Prostate gland (tissue), 2 donors: ENCODE measurements at places on chromosomes 6 and 20. TPM values are rescaled to one million over a fixed set of nuclear protein-coding genes. Genes with fewer than 3 reads are reported as not detected.

DNA sequence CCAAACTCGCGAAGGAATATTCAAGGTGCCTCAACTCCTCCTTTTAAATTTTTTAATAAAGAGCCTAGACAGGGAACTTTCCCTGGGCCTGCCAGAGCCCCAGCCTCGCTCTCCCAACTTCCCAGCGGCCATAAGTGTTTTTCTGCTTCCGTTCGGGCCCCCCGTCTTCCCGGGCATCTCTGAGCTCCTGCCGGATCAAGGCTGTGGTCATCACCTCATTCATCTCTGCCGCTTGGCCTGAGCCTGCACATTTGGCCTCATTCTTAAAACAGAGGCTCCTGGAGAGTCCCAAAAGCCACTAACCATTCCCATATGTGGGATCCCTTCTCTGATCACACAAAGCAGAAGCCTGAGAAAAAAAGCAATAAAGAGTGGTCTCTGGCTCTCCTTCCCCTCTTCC, 969.1 kb upstream of the DEFB115 start:
- no peak for DNase-seq

Gene SLC17A3
- not detected for total RNA-seq

DNA sequence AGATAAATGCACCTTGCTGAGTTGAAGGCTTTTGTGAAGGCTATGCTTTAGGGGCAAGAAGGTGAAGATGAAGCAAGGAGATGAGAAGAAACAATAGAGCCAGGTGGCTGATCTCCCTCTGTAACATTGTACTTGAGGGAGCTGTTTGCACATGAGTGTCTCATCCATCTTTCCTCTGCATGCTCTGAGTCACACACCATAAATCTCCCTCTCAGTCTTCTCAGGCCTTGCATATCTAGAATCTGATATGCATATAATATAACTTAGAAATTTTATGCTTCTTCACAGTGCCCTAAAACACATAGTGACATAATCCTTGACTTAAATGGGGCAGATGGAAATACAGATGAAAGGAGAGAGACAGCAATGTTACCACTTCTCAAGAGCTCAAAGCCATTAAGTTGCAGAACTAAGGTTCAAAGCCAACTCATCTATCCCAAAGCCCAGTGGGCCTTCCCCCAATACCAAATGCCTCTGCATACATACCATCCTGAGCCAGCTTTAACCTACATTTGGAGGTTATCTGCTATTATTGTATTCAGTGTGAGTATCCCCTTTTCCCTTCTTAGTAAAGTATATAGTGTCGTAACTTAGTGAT, 62.4 kb upstream of the STXBP5 start:
- DNase-seq = no peak

DNA sequence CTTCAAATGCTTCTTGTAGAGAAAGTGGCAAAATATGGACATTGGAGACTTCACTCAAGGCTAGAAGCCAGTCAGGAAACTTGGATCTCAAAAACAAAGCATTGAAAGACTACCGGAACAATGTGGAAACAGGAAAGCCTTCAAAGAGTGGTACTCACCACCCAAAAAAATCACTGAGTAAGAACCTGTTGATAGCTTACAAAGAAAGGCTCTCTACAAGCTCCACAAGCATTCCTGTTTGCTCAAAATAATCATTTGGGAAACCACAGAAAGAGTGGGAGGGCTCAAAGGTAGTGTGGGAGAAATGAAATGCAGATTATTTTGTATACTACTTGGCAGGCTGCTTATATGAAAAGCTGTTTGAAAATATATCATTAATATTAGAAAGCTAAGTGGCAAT, 9.5 kb upstream of the DST start:
- DNase-seq = no peak

Gene CYP39A1
- 31.2 TPM for total RNA-seq

Gene PERP
- 64.4 TPM for total RNA-seq

Gene ILRUN
- total RNA-seq = 93.6 TPM

Gene TINAG
- total RNA-seq = not detected

Gene DEFB121
- total RNA-seq = not detected

DNA sequence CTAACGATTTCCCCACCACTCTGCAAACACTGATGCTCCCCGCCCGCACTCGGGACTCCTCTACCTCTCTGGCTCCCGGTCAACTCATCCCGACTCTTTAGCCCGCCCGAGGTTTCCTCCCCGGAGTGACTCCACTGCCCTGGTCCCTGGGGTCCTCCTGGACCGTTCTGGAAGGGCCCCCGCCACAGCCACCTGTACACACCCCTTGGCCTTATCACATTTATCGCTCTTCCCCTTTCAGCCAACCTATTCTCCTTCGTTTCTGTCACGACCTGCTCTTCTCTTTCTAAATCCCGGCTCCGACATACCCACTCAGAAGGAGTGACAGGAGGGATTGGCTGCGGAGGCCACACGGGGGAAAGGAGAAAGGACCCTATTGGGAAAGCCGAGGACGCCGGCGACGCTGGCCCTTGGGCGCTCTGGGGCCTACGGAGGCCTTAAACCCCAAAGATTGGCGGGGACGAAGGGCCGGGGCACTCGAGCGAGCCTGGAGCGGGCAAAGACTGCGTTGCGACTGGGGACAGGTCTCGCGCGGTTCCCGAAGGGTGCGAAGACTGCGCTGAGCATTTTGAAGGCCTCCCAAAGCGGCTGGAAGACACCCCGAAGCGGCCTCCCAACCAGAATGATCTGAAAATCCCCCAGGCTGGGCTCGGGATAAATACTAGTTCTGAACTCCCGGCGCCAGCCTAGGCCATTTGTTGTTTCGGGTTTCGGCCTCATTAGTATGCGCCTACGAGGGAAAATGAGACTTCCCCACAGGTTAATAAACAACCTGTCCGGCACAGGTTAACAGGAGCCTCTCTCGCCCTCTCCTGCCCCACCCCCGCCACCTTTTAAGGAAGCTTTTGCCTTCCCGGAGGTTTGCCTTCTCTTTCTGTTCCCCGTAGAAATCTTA, 9.2 kb downstream of the SIM1 start:
- no peak for DNase-seq

GRCh38 chr20:38838326-38838725, 32.8 kb downstream of the PPP1R16B start:
- no peak for DNase-seq

Gene HMGN4
- 53.5 TPM for total RNA-seq

Gene RSPH9
- 0.23 TPM for total RNA-seq

GRCh38 chr6:108497883-108498282, 62.8 kb upstream of the FOXO3 start:
- DNase-seq = no peak

GRCh38 chr6:168182366-168182765, 103.4 kb upstream of the FRMD1 start:
- no peak for DNase-seq

Gene C4A
- total RNA-seq = 32.8 TPM

Gene ISM1
- total RNA-seq = 2.2 TPM

GRCh38 chr6:34350137-34350933, 42.1 kb downstream of the NUDT3 start:
- no peak for DNase-seq

Gene FERMT1
- 9.0 TPM for total RNA-seq

Gene CALHM4
- total RNA-seq = 0.57 TPM

DNA sequence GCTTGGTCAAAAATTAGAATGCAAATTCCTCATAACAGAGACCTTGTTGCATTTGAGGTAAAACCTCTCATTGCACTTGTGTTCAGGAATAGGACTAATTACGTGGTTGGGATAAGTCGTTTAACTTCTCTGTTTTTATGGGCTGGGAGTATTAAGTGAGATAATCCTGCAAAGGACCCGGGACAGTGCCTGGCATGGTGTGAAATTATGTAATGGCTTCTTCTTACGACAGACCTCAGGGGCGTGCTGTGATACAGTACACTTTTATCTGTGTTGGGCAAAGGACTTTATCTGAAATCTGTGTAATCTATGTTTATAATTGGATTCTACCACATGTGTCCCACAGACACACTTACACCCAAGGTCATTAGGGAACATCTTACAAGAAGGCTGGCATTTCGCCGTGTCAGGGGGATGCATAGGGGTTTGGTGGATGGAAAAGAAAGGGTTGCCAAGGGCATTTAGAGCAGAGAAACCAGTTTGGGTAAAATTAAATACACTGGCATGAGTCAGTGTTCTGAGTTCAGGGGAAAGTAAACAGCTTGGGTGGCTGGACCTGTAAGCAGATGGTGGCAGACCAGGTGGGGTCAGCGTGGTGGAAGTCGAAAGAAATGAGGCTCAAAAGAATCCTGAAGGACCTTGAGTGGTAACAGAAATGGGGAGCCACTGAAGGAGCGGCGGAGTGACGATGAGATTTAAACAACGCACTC, 17.2 kb upstream of the RTF2 start:
- DNase-seq = no peak

- DNase-seq = no peak
Observed at GRCh38 chr20:32841174-32841573, 17.5 kb upstream of the EFCAB8 start.

GRCh38 chr6:167881327-167881726, 54.6 kb downstream of the AFDN start:
- DNase-seq = no peak

GRCh38 chr6:14434916-14435690, 317.5 kb downstream of the CD83 start:
- no peak for DNase-seq

- DNase-seq = no peak
Observed at GRCh38 chr20:17904027-17904426, 64.6 kb downstream of the SNX5 start.

- DNase-seq = no peak
Observed at GRCh38 chr6:119463081-119463626, 113.6 kb upstream of the MAN1A1 start.

Gene BANF2
- 1.9 TPM for total RNA-seq

Gene SNX14
- 40.7 TPM for total RNA-seq

Gene SLC16A10
- total RNA-seq = 11.5 TPM

Gene PPP1R16B
- 1.3 TPM for total RNA-seq

DNA sequence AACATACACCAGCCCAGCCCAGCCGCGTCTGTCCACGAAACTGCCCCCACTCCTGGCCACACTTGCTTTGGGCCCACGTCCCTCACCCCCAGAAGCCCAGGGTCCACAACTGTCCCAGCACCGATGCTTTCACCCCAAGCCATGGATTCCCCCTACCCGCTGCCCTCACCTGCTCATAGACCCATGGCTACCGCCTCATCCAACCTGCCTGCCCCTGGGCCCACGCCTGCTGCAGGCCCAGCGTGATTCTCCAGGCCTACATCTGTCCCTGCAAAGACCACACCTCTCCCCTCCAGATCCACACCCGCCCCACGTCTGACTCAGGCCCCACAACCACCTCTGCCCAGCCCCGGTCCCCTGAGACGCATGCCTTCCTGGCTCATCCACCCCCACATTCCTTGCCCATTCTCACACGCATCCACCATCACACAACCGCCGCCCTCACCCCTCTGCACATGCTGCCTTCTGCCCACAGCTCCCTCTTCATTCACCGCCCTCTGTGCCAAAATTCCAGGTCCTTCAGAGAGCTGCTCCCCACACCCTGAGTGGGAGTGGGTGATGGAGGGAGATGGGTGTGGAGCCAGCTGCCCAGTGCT, 86.7 kb downstream of the GRM4 start:
- DNase-seq = no peak

GRCh38 chr6:43123461-43124314, 47.4 kb upstream of the SRF start:
- DNase-seq = no peak

GRCh38 chr6:7343546-7344475, 30.8 kb upstream of the SSR1 start:
- DNase-seq = no peak

- DNase-seq = no peak
Observed at GRCh38 chr6:12586721-12587480, 129.7 kb upstream of the PHACTR1 start.

DNA sequence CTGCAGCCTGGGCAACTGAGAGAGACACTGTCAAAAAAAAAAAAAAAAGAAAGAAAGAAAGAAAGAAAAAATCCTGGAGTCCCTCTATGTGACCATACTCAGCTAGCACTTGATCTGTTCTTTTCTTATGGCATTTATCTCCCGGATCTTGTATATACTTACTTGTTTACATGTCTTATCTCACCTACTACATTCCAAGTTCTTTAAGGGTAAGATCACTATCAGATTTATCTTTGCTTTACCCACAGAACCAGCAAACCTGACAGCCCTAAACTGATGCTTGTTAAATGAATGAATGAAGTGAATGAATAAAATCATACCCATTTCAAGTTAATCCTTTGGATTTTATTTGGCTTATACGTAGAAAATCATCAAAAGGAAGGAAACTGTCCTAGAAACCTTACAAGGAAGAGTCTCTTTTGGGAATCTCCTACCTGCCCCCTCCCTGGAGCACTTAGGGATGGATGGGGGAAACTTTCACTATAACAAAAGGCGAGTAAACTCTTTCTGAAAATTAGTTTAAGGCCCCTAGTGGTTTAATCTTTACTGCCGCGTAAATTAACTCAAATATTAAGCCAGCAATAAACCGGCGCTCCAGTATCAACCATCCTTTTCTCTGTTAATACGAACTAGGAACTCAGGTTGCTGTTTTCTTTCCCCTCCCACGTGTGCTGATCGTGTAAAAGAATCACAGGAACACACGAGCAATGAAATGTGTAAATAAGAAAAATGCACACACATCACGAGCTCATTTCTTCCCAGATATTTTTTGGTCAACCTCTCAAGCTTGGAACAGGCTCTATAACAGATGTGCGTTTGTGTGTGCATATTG, 1.3 kb upstream of the UTRN start:
- peak; percentile 29 for DNase-seq

Gene C6orf163
- 7.4 TPM for total RNA-seq

Gene SRSF12
- total RNA-seq = 5.7 TPM

DNA sequence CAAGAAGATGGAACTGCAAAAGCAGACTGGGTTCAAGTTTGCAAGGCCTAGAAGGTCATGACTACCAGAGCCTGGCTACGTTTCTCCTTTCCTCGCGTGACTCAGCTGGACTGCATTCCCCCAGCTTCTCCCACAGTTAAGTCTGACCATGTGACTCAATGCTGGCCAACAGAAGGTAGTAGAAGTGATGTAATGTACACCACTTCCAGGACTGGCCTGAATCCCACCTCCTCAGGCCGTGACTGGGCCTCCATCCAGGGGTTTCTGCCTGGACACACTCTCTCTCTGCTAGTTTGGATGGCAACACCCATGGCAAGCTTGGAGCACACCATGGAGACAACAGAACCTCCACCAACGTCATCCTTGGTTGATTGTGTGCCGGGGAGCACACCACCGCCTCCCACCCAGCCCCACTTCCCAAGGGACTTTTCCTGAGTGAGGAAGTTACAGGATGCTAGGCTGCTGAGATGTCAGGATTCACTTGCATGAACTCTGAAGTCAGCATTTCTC, 112.0 kb upstream of the CDYL start:
- DNase-seq = no peak

DNA sequence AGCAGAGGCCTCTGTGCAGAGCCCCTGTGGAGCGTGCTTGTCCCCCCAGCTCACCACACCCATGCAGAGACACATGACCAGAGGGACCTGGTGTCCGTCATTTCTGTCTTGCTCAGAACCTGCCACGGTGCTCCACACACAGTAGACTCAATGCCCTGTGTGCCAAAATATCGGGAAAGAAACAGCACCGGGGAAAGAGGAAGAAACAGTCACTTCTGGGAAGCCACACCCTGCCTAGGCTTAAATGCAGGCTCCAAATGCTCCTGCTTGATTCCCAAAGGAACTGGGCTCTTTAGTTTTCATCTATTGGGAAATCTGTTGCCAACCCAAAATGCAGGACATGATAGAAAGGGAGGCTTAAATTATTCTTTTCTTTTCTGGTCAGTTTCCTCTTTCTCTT, 503.9 kb downstream of the CD83 start:
- DNase-seq = peak; percentile 22

GRCh38 chr20:10239954-10240353, 21.3 kb downstream of the SNAP25 start:
- peak; percentile 21 for DNase-seq
